LNCaP clone FGC (cell line): ENCODE measurements at places on chromosomes 6 and 20.
A peak's percentile ranks its signal among the peaks of the same experiment; 100 is the strongest.

DNA sequence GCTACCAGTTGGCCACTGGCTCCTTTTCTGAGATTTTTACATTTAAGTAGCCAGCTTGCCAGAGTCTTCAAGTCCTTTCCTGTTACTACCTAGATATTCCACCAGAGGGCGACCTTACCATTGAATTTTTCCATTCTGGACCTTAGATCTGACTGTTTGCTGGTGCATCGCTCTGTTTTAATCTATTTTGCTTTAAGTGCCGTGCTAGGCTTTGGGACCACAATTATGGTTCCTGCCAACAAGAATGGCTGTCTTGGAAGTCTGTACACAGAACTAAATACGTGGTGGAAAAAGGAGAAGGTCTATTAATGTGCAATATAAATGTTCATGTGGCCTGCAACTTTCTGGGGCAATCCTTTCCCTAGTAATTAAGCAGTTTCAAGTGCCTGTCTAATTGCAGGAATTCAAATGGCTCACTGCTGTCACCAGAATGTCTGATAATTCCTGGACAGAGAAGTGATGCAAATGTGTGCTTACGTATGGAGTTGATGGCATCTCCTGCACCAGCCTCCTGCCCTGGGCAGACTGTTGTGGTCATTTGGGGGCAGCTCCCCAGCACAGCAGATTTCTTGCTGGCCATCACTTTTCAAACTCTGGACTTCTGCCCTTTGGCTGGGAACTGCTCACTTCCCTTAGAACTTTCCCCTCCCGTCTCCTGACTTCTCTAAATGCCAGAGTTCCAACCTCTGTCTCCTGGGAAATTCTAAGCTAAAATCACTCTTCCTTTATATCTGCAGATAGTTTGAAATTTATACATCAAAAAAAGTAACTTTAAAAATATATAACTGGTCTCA, 5.6 kb upstream of the HLA-DOA start:
- peak; percentile 72 for DNase-seq

GRCh38 chr6:99960027-99960426, 34.0 kb downstream of the MCHR2 start:
- DNase-seq = no peak

DNA sequence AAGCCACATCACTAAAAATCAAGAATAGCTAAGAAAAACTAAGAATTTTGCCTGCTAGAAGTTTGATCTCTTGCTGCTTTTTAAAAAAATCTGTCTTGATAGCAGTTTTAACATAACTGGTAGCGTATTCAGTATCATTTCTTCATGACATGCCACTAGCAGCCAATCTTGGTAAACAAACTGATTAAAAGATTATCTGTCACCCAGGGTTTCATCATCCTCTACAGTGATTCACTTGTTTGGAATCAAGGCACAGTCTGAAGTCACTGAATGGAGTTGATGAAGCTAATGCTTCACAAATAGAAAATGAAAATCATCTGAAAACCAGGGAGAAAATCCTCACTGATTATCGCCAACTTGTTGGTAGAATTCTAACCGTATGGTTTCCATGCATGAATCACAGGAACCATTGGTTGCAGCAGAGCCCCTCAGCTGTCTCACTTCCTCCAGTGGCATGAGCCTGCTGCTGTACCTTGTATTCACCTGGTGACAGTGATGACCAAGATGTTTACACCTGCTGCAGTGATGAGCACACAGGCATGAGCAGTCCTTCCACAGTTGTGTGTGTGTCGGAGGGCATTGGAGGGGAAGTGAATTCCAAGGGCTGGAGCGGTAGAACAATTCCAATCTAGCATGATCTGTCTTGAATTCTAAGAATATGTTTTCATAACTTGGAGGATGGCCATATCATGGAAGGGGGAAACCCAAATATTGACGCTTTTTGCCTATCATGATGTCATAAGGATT, 275.0 kb downstream of the KHDC1L start:
- DNase-seq = no peak

- no peak for DNase-seq
Observed at GRCh38 chr6:130372786-130373185, 7.0 kb downstream of the TMEM200A start.

DNA sequence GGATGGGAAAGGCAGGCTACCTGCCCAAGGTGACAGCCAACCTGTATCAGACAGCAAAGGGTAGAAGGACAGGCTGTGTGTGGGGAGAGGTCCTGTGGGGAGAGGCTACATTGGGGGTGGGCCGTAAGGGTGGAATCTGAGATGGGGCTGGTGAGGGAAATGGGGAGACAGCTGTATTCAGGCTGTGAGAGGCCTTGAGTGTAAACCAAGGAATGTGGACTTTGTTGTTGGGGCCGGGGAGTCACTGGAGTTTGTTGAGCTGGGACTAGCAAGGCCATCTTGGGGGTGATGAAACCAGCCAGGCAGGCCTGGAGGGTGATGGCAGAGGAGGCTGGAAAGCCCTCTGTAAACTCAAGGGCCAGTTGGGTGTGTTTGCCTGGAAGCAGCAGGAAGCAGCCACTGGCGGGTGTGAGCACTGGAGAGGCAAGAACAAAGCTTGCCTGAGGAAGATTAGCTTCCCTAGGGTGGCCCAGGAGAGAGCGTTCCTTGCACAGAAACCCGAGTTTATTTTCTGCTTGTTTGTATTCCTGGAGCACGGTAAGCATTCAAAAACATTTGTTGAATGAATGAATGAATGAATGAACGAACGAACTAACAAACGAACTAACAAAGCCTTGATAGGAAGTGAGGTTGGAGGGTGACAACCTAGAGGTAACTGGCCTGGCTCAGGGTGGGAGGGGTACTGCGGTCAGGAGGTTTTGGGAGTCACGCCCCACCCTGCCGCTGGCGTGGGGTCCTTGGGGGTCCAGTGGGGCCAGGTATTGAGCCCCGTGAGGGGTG, 18.9 kb downstream of the TTBK1 start:
- DNase-seq = no peak

DNA sequence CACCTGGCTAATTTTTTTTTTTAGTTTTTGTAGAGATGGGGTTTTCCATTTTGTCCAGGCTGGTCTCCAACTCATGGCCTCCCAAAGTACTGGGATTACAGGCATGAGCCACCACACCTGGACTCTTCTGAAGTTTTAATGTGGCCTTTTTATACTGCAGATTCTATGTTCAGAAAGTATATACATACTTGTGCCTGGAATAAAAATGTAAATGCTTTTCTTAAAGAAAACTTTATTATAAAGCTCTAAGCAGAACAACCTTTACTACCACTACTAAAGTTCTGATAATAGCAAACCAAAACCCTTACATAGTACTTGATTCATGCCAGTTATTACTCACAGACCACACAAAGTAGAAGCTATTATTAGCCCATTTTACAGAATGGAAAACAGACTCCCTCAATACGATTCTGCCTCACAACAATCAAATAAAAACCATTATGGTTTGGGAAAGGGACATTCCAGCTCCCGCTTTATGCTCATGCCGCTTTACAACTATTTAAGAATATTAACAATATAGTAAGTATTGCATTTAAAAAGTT, 5.3 kb downstream of the PHIP start:
- DNase-seq = no peak

DNA sequence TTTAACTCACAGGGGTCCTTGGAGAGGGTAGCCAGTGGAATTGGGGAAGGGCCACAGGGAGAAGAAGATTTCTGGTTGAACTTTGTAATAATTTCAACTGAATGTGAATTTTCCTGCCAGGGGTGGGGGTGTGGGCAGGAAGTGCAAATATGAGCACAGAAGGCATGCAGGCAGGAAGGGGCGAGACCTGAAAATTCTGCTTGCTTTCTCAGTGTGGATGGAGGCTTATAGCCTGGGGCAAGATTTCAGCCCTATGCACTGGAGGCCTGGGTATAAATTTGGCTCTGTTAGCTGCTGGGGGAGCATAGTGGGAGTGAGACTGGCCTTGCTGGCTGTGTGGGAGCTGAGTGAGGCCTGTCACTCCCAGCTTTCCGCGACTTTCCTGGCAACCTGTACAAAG, 54.4 kb downstream of the PERP start:
- no peak for DNase-seq

DNA sequence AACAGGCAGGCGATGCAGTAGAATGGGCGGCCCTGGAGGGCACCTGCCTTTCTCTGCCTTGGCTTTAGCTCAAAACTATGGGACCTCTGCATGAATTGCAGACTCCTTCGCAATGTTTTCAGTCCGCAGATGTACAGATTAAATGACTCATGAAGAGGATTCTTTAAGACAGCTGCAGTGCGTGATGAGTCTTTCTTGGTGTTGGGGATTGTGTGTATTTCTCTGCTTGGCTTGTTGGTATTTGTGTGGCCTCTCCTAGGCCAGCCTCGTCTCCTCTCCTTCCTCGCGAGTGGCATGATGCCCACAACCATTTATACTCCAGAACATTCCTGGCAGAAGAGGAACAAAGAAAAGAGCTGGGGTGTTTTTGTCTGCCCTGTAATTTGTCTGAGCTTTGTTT, 110.6 kb downstream of the SYNDIG1 start:
- DNase-seq = no peak

DNA sequence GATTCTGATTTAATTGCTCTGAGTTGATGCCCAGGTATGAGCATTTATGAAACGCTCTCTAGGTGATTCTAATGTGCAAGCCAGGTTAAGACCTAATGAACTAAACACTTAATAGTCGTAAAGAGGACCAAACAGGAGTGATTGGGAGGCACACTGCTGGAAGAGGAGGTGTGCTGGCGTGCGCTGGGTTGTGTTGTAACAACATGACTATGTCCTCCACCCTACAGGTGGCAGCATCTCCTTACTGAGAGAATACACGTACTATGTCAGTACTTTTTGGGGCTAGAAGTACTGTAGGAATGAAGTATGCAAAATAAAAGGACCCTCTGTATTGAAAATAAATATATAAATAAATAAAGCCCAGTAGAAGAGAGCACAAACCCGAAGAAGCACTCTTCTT, 11.9 kb downstream of the C6orf89 start:
- DNase-seq = no peak

DNA sequence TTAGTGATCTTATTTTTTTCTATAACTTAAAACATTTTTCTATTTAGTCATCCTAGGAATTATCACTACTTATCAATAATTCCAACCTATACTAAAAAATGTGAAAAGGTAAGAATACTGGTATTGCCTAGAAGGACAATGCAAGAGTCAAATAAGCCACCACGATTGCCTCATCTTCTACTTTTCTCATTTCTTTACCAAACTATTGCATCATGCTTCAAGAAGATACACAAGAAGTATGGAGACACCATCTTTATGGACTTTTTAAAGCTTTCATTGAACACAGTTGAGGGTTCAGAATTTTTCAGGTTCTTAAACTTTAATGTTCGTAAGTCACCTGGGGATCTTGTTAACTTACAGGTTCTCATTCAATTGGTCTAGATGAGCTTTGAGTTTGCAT, 25.9 kb downstream of the ELOVL2 start:
- DNase-seq = no peak
